Left cardiac atrium (tissue), 4 donors: ENCODE measurements at places on chromosomes 1 and 21. TPM values are rescaled to one million over a fixed set of nuclear protein-coding genes. Genes with fewer than 3 reads are reported as not detected.

DNA sequence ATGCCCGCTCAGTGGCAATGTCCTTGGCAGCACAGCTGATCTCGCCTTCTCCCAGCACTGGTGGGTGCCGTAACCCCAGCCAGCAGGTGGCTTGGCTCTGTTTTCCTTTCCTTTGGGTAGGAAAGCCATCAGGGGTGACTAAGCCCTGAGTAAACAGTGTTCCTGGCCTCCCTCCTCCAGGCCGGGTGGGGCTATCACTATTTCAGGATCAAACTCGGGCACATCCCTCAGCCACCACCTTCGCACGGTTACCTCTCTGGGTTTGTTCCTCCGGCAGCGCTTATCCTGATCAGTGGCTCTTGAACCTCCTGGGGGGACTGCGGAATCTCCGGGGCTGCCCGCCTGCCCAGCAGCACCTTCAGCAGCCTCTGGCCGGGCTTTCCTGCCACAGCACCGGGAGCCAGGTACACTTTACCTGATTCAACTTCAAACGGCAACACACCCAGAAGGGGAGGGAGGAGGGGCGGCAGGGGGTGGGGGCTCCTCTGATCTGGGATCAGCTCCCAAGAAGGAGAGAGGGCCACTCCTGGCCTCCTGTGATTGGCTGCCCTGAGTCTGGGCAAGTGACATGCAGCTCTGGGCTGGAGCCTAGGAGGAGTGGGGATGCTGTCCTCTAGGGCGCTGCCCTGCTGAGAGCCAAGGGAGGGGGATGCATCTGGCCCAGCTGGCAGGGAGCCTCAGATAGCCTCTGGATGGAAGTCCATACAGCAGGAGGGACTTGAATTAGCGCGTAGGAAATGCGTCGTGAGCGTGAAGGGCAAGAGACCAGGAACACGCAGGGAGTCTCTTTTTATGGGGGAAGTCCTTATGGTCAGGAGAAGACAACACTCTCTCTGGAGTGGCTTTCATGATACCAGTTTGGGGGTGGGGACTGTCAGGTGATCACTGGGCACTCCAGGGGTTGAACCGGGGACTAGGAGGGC lies at the start of gene ASCL5:
Gene ASCL5 (minus strand): TSS at position 353 of the 923 bp plus-strand sequence. CDS start 11,812 bp downstream, outside the sequence.
- DNase-seq = no peak

DNA sequence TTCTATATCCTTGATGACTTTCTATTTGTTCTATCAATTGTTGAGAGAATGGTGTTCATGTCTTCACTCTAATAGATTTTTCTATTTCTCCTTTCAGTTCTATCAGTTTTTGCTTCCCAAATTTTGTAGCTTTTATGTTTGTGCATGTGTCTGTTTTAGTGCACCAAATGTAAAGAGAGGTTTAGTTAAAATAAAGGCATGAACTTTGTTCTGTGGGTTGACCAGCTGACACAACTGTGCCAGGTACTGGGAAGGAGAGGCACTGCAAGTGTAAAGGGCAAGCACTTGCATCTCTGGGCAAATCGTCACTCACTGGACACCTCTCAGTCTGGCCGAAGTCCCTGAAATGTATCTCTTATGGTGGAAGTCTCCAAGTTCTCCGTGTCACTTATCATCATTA lies 38.6 kb upstream of the ABCD3 start:
- peak; percentile 56 for DNase-seq

DNA sequence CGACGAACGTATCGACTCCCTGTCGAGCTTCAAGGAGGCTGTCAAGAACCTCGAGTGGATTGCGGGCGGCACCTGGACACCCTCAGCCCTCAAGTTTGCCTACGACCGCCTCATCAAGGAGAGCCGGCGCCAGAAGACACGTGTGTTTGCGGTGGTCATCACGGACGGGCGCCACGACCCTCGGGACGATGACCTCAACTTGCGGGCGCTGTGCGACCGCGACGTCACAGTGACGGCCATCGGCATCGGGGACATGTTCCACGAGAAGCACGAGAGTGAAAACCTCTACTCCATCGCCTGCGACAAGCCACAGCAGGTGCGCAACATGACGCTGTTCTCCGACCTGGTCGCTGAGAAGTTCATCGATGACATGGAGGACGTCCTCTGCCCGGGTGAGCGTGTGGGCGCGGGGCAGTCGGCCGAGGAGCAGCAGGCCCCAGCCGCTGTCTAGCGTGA lies 28.0 kb downstream of the COL6A2 start:
- DNase-seq = no peak

Gene SNX7
- total RNA-seq = 20.9 TPM

Gene ZNF683
- not detected for total RNA-seq
